ENCODE measurements at places on chromosomes 6 and 20. TPM values are rescaled to one million over a fixed set of nuclear protein-coding genes. Genes with fewer than 3 reads are reported as not detected.

- no peak for DNase-seq
These were observed 248.2 kb downstream of the KHDC1L start for GRCh38 chr6:72977114-72977513.

DNA sequence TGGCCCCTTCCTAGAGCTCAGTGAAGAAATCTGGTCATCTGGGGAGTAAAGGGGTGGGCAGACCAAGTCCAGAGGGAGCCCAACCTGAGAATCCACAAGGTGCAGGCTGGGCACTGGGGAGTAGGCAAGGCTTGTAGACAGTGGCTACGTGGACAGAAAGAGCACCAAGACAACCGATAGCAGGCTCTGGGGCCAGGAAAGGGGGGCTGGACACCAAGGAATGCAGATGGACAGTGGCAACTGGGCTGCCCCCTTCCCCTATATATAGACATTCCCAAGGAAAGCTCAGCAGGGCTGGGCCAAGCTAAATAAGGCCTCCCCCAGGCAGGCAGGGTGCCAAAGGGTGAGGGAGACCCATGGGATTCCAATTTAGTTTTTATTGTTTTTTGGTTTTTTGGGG lies 1.5 kb upstream of the TNNC2 start:
- no peak for DNase-seq

- no peak for DNase-seq
These were observed 58.9 kb downstream of the IPCEF1 start for GRCh38 chr6:154297721-154298120.

- DNase-seq = no peak
These were observed 112.4 kb upstream of the ARG1 start for GRCh38 chr6:131460614-131461000.

DNA sequence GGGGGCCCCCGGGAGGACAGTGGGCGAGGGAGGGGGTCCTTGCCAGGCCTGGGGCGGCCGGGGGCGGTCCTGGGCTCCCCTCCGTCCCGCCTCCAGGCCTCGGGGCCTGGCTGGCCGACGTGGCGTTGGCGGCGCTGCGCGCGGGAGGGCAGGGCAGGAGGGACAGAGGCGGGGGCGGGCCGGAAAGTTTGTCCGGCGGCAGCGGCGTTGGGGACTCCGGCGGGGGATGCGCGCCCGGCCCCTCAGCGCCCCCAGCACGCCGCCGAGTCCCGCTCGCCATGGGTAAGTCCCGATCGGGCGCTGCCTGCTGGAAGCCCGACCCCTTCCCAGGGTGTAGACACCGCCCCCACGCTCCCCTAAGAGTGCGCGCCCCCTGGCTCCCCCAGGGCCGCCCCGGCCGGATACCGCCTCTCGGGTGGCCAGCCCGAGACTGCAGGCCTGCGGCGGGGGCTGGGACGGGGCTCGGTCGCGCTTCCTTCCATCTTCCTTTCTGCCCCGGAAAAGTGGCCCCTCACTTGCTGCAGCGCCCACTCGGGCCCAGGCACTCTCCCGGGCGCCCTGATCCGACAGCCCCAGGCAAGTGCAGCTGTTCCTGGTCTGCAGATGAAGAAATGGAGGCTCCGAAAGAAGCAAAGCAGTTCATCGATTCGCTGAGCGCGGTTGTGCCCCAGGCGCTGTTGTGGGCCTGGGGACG lies at the start of gene SLC2A10:
Gene SLC2A10 (plus strand): TSS at position 191 of the 694 bp plus-strand sequence. CDS start 88 bp downstream, at position 279.
- peak; percentile 36 for DNase-seq

The PGC gene
- not detected for total RNA-seq

The NUP43 gene
- total RNA-seq = 46.2 TPM
